Immature natural killer cell (primary cell): ENCODE measurements at places on chromosomes 4 and X.

DNA sequence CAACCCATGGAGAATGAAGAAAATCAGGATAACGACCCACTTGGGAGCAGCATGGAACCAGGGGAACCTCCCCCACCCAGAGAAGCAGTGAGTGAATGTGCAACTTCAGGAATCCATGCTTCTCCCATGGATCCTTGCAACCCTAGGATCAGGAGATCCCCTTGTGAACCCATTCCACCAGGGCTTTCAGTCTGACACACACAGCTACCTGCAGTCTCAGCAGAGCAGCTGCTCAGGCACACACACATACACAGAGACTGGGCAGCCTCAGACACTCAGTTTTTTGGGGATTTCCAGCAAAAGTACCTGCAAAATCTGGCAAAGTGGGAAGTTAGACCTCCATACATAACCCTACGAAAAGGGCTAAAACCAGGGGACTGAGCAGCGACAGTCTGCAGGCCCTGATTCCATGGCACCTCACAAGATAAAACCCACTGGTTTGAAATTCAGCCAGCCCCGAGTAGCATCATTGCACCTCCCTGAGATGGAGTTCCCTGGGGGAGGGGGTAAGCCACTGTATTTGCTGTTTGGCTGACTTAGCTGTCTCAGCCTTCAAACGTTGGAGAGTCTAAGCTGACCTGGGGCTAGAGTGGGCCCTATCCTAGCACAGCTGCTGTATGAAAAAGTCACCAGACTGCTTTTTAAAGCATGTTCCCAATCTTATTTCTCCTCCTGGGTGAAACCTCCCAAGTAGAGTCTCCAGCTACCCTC lies 737.5 kb upstream of the NDST4 start:
- DNase-seq: no peak

GRCh38 chr4:146243141-146243882 lies 29.0 kb downstream of the REELD1 start:
- DNase-seq: no peak

DNA sequence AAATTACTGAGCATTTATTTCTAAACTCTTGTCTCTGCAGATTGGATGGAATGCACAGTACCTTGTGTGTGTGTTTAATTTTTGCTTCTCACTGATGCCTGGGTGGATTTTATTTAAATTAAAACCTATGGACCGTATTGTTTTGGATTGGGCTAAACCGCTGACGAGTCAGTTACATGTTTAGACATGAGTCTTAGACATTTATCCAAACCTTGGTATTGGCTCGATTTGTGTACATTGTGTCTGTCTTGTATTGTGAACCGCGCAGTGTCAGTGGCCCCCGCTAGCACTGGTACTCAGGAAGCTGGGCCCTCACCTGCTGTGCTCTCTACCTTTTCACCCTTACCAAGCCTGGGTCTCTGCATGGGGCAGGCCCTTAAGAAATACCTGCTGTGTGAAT lies 40.8 kb upstream of the TADA2B start:
- DNase-seq: no peak

- DNase-seq: no peak
Observed at GRCh38 chrX:49303346-49303745, at the start of gene GAGE10. Gene GAGE10, plus strand, starts transcription at chrX:49303646. Its CDS starts 1,214 bp downstream, at chrX:49304860.
